PC-3 (cell line): ENCODE measurements at places on chromosomes 2 and 18. TPM values are rescaled to one million over a fixed set of nuclear protein-coding genes. Genes with fewer than 3 reads are reported as not detected.

- DNase-seq = peak; percentile 52
Measured at GRCh38 chr2:237236188-237236587, 150.5 kb downstream of the COPS8 start.

DNA sequence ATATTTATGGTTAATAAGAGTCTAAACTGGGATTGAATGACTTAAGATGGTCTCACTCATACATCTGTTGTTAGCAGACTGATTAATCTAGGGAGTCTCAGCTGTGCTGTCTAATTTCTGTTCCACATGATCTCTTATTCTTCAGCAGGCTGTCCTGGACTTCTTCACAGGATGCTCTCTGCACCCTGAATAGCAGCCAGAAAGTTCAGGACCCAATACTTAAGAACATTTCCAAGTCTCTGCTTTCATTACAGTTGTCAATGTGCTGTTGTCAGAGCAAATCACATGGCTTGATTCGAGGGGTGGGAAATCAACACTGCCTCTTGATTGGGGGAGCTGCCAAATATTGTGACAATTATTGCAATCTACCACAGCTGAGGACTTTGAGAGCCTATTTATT is 627.1 kb upstream of the SLC8A1 start:
- DNase-seq = no peak

Gene UBE2E3
- 66.6 and 95.6 TPM in 2 replicates for total RNA-seq

DNA sequence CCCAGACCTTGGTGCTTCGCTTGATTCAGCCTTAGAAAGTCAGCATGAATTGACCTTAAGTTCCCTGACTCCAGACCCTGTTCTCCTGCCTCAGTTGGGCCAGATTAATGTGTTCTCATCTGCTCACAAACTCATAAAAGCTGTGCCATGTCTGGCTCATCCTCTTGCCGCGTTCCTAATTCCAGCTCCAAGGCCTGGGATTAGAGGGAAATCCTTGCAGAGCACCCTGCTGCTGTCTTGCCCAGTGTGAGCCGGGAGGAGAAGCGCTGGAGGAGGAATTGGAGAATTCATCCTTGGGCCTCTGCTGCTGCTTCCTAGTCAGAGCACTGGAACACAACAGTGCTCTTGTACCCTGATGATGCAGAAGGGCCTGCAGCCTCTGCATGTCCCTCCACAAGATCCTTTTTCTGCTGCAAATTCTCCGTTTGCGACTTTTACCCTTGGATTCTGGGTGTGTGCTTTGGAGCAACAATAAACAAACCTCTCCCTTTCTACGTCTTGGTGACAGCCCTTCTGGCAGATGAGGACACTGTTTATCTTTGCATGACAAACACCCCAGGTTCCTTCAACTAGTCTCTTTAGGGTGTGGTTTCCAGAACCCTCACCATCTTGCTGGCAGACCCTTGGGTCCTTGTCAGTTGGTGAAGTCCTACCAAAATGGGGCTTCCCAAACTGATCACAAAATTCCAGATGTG is 46.9 kb upstream of the CNGA3 start:
- DNase-seq = no peak

Gene GPR155
- total RNA-seq = 0.69 and 1.3 TPM in 2 replicates

Gene TTN
- 0.52 and 1.1 TPM in 2 replicates for total RNA-seq

GRCh38 chr2:221896505-221897151 is 324.5 kb upstream of the EPHA4 start:
- peak; percentile 10 for DNase-seq

DNA sequence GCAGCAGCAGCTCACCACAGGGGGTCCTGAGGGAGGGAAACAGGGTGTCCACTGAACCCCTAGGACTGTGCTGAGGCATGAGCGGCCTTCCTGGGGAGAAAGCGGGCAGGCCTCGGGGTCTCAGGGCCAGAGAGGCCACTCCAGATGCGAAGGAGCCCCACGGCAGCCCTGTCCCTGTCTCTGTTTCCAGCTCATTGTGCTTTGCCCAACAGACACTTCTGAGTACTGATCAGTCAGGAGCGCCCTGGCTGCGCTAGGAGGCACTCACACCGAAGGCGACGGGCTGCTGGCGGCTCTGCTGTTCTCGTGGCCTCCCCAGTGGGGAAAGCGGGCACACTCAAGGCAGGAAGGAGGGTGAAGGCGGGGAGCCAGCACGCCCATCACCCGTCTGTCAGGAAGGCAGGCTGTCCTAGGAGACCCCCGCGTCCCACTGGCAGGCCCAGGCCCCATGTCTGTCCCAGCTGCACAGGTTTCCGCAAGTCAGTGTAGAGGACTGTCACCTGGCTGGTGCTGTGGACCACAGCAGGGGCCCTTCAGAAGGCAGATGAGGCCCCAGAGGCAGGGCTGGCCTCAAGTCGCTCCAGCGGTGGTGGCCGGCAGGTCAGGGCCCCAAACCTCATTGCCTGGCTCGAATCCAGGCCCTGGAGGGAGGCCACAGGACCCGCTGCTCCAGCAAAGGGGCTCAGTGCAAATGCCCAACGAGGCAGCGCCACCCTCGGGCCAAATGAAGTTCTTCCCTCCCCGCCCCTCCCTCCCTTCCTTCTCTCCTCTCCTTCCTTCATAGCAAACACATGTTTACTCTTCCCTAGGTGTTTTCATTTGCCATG is 6.8 kb downstream of the ESPNL start:
- DNase-seq = peak; percentile 49

Gene SH3RF3
- 11.7 and 16.3 TPM in 2 replicates for total RNA-seq

Gene RNF103
- total RNA-seq = 10.4 and 12.3 TPM in 2 replicates

Gene ZNF385B
- total RNA-seq = 0.81 and 2.4 TPM in 2 replicates

Gene NEDD4L
- total RNA-seq = 100 and 105 TPM in 2 replicates

DNA sequence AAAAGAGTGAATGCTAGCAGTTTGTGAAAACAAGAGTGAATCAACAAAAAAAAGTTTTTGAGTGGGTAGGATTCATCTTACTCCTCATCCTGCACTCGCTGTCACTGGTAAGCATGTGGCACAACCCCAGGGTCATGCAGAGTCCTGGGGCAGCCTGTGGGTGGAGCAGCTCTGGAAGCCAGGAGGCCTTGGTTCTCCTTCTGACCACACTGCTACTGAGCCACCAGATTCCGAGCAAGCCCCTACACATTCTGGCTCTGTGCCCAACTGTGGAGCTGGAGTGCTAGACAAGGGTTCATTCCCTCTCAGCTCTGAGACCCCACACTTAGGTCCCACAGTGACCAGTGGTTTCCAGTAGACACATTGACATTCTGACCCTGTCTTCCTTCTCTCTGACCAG is 670.6 kb downstream of the BCL11A start:
- no peak for DNase-seq

Gene DLGAP1
- total RNA-seq = not detected in 2 replicates

Gene IL36G
- total RNA-seq = 0.62 TPM in 1 of 2 replicates, not detected in the other
